ENCODE measurements at places on chromosomes 2 and 18. TPM values are rescaled to one million over a fixed set of nuclear protein-coding genes. Genes with fewer than 3 reads are reported as not detected.

Gene IL36RN
- polyA plus RNA-seq: not detected

Gene GKN2
- polyA plus RNA-seq: not detected

Gene COL4A3
- 0.23 TPM for polyA plus RNA-seq

Gene IL36G
- not detected for polyA plus RNA-seq

Gene ALPP
- not detected for polyA plus RNA-seq

Gene METTL5
- 17.3 TPM for polyA plus RNA-seq

Gene CDH7
- polyA plus RNA-seq: not detected

Gene TTC32
- 3.9 TPM for polyA plus RNA-seq

Gene GORASP2
- polyA plus RNA-seq: 194 TPM

Gene EPHA4
- 57.2 TPM for polyA plus RNA-seq

Gene IL1RL2
- 0.11 TPM for polyA plus RNA-seq

Gene DTNA
- 5.5 TPM for polyA plus RNA-seq

Gene POTEC
- polyA plus RNA-seq: not detected

Gene FTCDNL1
- 0.29 TPM for polyA plus RNA-seq

Gene PDE11A
- 0.53 TPM for polyA plus RNA-seq

Gene PID1
- polyA plus RNA-seq: 8.8 TPM

GRCh38 chr2:156401861-156402260, 34.3 kb upstream of the GPD2 start:
- no peak for DNase-seq

DNA sequence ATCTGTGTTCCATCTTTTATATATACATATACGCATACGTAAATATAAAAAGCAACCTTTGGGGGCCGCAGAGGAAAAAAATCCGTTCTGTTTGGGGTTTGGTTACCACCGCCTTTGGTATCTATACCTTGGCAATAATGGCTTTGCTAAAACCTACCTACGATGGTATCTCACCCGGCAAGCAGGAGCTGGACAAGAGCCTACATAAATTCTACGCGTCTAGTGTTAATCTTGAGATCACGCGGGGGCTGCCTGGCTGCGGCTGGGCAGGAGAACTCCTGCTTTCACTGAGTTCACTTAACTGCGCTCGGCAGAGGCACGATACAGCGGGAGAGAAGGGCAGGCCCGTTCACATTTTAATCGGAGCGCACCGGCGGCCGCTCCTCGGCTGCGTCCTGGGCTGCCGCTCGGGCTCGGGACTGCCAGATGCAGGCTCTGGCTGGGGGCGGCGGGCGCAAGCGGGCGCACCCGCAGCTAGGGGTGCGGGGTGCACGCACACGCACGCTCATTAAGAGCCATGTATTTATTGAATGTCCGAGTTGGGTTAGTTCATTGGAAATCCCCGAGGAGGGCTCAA, 1.7 kb upstream of the POU3F3 start:
- no peak for DNase-seq

GRCh38 chr2:203446780-203447179, 88.3 kb downstream of the RAPH1 start:
- DNase-seq: no peak

GRCh38 chr2:109457794-109458193, 156.0 kb downstream of the SEPTIN10 start:
- no peak for DNase-seq

GRCh38 chr2:191296083-191297006, 51.1 kb downstream of the MYO1B start:
- peak; percentile 52 for DNase-seq

GRCh38 chr18:22170421-22171257, 1.2 kb downstream of the GATA6 start:
- no peak for DNase-seq

DNA sequence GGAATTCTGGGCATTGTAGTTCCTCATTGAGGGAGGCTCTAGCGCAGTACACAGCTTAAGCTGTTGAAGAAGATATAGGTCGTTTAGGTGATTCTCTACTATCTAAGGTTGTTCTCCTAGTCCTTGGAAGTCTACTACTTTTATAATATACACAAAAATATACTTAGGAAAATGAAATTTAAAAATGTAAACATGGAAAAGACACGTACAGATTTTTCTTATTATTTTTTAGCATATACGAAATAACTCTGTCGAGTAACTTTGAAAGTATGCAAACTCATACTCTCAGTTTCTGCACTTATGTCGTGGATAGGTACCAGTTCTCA, 272 bp upstream of the FASTKD1 start:
- no peak for DNase-seq

GRCh38 chr2:70935468-70936164, at the start of gene ATP6V1B1:
TSS of gene ATP6V1B1 (plus strand) at chr2:70935900. CDS start at chr2:70935955, 55 bp downstream.
- DNase-seq: no peak

DNA sequence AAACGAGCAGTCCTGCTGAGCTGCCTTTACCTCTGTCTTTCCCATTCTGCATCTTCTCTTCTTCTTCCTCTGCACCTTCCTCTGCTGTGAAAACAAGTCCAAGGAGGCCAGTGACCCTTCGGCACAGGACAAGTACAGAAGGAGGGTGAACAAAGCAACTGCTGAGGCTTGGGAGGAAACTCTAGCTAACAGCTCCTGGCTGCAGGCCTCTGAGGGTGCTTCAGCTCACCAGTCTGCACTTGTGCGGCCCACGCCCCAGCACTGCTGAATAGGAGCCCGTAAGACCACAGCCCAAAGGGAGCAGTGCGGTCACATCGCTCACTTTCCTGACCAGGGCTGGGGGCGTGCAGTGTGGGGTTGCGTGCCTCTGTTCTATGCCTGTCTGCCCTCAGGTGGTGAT, 42.1 kb upstream of the DNMT3A start:
- DNase-seq: no peak

GRCh38 chr2:95391641-95392310, 10.7 kb upstream of the FAHD2A start:
- no peak for DNase-seq

GRCh38 chr2:40129725-40130124, 322.2 kb downstream of the SLC8A1 start:
- DNase-seq: no peak

- no peak for DNase-seq
Measured at GRCh38 chr2:146477383-146477782, 1367.4 kb upstream of the ACVR2A start.

DNA sequence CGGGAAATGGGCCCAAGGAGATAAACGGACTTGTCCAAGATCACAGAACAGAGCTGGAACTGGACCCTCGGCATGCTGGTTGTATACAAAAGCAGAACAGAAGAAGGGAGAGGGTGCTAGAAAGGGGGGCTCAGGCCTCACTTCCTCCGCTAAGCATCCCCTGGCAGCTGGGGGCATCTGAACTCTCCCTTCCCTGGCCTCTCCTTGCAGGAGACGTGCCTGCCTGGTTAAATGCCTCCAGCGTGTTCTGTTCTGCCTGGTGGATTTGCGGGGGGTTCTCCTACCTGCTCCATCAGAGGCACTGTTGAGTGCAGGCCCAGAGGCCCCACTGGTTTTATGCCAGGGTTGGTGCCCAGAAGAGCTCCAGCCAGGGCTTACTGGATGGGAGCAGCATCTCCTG, 124.7 kb downstream of the ZFP36L2 start:
- DNase-seq: no peak

DNA sequence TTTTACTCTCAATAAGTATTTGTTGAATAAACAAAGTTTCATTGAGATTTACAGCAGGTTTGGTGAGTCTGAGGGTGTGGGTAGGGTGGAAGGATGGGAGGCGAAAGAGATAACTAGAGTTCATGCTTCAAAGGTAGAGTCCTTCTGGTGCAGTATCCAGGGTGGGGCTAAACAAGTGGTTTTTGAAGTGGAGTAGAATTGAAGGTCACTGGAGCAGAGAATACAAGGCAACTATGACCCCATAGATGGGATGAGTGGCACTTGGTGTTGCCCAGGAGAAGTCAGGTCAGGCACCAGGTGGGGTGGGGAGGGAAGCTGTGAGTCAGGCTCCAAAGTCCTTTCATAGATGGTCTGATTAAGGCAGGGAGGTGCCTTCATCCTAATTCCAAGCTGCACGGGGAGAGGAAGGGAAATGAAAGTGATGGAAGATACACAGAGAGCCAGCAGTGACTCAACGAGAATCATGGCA, 6.6 kb upstream of the CAB39 start:
- DNase-seq: no peak

- DNase-seq: no peak
Measured at GRCh38 chr18:41703744-41704530, 251.1 kb upstream of the PIK3C3 start.

DNA sequence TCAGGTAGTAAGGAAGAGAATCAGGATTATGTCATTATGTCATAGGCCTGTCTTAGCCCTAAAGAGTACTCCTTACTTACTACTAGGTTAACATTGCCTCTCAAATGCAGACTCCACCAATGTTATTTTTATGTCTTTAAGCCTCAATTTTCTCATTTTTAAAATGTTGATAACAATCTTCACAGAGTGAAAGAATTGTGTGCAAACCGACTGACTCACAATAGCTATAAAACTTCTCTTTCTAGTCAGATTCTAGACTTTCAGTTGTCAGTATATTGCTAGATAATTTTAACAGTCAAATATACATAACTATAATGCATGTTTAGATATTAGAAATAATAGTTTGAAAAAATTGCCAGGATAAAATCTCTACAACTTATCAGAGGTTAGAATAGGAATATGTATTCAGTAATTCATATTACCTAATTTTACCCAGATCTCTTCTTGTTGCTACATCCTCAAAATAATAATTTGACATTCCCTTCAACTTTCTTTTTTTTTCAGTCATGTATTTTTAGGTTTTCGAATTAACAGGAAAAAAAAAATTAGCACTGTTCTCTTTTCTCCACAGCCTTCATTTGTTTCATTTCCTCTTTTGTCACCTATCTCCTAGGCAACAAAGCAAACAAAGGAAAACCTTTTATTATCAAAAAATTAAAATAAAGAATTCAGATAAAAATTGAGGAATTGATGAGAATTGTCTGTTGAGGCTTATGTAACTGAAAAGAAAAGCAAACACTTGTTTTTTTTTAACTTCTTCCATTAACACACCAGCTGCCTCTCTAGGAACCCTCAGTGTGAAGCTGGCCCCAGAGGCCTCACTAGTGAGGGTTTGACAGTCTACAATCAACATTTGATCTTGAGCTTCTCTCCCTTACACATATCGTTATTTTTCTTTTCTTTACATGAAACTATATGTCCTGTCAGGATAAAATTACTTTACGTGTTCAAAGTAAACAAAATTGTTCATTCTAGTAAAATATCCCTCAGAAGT, 279.0 kb downstream of the CALCRL start:
- DNase-seq: no peak

DNA sequence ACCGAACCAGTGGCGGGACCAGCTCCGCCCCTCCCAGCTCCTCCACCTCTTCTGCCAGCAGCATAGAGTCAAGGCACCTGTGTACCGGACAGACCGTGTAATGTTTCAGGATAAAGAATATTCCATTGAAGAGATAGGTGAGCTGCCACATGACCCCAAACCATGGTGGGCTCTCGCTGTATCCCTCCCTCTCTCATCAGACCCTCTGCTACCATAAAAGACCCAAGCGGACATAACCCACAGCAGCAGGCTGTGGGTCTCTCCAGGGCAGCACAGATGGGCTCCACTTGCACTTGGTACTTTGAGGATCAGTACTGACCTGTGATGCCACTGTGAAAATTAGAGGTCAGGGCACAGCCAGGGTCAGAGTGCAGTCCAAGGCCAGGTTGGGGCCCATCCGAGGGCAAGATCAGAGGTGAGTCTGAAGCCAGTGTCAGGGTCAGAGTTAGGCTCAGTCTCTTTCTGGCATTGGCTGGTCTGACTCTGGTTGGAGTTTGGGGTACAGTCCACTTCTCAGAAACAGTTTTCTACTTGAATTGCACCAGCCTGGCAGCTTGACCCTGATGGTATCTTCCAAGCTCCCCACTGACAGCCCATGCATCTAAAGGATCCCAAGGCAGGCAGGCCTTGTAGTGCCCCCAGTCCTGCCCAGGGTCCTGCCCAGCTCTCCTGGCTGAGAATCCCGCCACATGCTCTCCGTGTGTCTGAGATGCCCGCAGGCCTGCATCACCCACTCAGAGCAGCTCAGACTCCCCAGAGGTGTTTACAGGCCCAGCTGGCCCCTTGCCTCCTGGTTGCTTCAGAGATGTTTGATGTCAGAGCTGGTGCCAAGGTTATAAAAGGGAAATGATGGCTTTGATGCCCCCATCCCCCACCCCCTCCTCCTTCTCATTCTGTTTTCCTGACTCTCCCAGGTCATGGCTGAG, 212.1 kb downstream of the DYSF start:
- DNase-seq: no peak

GRCh38 chr18:13826209-13826608, 2.3 kb downstream of the MC5R start:
- no peak for DNase-seq

GRCh38 chr2:104914509-104914908, 60.6 kb downstream of the POU3F3 start:
- no peak for DNase-seq

DNA sequence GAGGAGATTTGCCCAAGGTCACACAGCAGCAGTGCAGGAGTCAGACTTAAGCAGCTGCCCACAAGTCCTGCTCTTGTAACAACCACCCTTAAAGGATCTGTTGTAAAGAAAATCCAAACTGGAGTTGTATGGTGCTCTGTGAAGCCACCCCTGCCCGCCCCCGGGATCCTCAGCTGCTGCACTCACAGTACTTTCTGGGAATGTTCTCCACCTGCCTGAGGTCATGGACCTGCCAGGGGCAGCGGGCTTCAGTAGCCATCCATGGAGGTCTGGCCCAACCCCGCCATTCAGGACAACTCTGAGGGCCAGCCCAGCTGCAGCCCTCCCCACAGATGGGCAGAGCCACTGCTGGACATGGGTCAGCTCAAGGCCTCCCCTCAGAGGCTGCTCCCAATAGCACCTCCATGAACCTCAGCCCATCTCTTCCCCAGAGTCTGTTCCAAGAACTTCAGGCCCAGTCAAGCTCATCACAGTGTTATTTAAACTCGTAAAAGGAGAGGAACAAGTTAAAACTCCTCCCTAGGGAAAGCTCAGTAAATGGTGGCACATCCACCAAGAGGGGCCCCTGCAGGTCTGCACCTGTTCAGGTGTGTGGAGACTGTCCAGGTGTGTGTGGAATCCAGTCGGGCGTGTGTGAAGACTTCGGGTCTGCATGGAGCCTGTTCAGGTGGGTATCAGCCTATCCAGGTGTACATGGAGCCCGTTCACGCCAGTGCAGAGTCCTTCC, 39.4 kb upstream of the GPC1 start:
- no peak for DNase-seq

GRCh38 chr2:182642328-182642727, 73.7 kb upstream of the DNAJC10 start:
- DNase-seq: no peak

DNA sequence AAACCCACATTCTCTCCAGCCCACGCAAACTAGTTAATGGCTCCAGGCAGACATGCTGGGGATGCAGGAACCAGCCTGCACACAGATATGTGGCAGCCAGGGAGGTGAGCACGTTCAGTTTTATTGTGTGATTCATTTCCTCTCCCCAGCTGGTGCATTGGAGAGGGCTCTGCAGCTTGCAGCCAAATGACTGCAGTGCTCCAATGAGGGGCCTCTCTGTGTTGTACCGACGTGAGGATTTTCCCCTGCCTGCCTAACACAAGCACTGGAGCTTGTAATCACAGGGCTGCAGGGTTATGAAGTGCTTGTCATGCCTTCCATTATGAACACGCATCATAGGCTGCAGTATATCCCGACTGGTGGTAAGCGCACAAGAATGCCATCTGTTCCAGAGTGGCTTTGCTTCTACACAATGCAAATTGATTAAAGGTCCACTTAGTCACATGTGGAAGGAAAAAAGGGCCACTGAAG, 92.3 kb upstream of the THUMPD2 start:
- peak; percentile 90 for DNase-seq

Data from BJ (cell line).